ENCODE measurements at places on chromosomes 2 and 18. TPM values are rescaled to one million over a fixed set of nuclear protein-coding genes. Genes with fewer than 3 reads are reported as not detected.

SERPINB10 gene
- 0.98 TPM for total RNA-seq

SLC11A1 gene
- total RNA-seq, result 0.22 TPM

CTNNA2 gene
- 0.06 TPM for total RNA-seq

SPRED2 gene
- total RNA-seq, result 10.5 TPM

ST8SIA5 gene
- total RNA-seq, result not detected

PRSS56 gene
- not detected for total RNA-seq

Data from epithelial cell of proximal tubule (primary cell).